ENCODE measurements at places on chromosomes 12 and 14. TPM values are rescaled to one million over a fixed set of nuclear protein-coding genes. Genes with fewer than 3 reads are reported as not detected.

DNA sequence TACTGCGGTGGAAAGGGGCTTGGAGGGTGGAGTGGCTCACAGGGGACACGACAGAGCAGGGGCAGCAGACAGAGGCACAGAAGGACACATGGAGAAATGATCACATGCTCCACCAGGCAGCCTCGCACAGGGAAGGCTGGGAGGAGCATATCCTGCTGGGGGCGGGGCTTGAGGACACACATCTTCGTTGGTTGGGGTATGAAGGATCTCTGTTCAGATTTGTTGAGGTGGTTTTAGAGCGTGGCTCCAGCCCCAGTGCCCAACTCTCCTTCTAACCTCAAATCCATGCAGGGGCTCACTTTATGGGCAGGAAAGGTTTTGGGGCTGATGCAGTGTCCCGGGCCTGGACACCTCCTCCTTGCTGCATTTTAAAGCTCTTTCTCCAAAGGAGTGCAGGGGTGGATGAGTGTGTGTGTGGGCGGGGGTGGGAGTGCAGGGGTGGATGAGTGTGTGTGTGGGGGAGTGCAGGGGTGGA is 733 bp upstream of the P3H3 start:
- H3K27me3 ChIP-seq: no peaks in the 10 kb centered on the region
- no peaks in the 10 kb centered on the region for H3K36me3 ChIP-seq
- DNase-seq: no peak
- H3K4me1 ChIP-seq: peaks cover 10% of the 10 kb centered on the region
- H3K27ac ChIP-seq: 0 out of 2 replicates have a peak overlapping the region, but pooled peaks have one; percentile 29

- no peak overlapping the region for H3K27ac ChIP-seq
- DNase-seq: no peak
- no peaks in the 10 kb centered on the region for H3K27me3 ChIP-seq
- no peaks in the 10 kb centered on the region for H3K36me3 ChIP-seq
Observed at GRCh38 chr12:91777268-91777992, 368.2 kb downstream of the BTG1 start.

GRCh38 chr12:59844750-59845149 is 248.9 kb downstream of the SLC16A7 start:
- no peaks in the 10 kb centered on the region for H3K4me1 ChIP-seq
- H3K4me3 ChIP-seq: no peak overlapping the region
- H3K36me3 ChIP-seq: no peaks in the 10 kb centered on the region
- no peaks in the 10 kb centered on the region for H3K27me3 ChIP-seq
- H3K27ac ChIP-seq: no peak overlapping the region
- DNase-seq: no peak

- H3K36me3 ChIP-seq: no peaks in the 10 kb centered on the region
- H3K4me1 ChIP-seq: no peaks in the 10 kb centered on the region
- H3K27me3 ChIP-seq: no peaks in the 10 kb centered on the region
- no peak for DNase-seq
- no peak overlapping the region for H3K4me3 ChIP-seq
- no peak overlapping the region for H3K27ac ChIP-seq
Observed at GRCh38 chr14:31827325-31827724, 249.8 kb upstream of the ARHGAP5 start.

Gene DNAH10
- total RNA-seq: 0.39 TPM
